ENCODE measurements at places on chromosomes 11 and 22.

DNA sequence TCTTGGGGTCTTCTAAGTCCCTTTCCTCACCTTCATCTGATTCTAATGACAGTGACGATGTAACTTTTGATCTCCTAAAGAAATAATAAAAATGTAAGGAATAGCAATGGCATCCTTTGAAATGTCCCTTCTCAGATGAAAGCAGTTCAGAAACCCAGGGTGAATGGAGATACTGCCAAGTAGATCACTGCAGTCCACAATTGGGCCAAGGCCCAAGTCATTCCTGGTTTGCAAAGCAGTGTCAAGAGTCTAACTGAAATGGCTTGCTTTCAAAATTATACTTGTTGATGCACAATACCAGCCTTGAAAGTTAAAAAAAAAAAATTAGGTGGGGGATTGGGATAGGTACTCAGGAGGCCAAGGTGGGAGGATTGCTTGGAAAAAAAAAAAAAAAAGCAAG lies 20.4 kb downstream of the ASCC2 start:
- DNase-seq = no peak

- no peak for DNase-seq
These were observed 2091.9 kb downstream of the LRRC4C start for GRCh38 chr11:39367534-39367933.

DNA sequence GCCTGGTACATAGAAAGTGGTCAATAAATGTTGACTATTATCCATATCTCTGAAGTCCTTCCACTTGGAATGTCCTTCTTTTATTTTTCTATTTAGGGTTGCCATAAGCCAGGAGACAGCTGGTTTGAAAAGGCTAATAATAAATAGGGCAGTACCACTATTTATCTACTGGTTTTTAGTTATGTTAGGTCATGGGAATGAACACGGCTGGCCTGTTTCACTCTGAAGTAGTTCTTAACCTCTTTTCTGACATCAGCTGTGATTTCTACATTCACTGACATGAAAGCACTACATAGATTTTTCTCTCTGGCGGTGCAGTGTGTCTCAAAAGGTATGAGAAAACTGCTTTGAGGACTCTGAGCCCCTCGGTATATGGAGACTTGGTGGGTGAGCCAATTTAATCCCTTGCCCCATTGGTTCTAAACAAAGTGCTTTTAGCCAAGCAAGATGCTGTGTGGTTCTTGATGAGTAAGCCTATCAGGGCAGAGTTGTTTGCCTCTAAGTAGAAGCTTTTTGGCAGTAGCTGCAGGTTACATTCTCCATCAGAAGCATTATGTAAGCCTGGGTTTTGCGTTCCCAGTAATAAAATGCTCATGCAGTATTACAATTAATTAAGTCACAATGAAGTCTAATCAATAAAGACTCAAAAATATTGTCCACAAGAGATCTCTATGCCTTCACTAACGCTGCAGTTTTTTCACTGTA lies 48.7 kb upstream of the APOA1 start:
- no peak for DNase-seq

GRCh38 chr22:30596886-30597285 lies 5.2 kb upstream of the PES1 start:
- no peak for DNase-seq

GRCh38 chr11:61966734-61967115 lies 709 bp downstream of the FTH1 start:
- DNase-seq = no peak

DNA sequence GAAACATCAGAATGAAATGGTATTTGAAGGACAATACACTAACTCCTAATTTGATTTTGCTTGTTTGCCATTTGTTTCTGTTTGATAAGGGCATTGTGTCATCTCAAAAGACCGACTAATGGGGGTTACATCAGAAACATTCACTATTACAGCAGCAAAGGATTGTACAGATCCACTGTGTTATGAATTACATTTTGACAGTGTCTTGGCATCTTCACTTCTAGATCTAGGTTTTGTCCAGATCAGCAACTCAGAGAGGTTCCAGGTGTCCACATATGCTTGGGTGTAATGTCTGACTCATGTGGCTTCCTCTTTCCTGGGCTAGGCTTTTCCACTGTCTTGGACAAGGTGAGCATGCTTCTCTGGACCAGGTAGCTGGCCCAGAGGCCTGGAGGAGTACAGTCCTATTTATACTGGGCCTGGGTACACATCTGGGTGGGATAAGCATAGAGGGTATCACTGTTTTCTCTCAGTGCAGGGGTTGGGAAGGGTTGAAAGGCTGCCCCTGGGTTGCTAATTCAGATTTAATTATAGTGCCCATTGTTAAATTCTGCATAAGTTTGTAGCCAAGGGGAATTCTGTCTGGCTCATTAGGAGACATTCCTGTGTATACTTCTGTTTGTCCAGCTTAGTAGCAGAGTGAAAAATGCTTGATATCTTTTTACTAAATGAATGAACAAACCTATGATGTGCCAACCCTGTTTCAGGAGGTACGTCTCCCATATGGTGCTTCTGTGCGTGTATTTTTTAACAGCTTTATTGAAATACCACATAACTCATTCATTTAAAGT lies 23.8 kb downstream of the DDI1 start:
- no peak for DNase-seq

- no peak for DNase-seq
These were observed 105.1 kb downstream of the HIPK3 start for GRCh38 chr11:33362051-33362910.

- DNase-seq = no peak
These were observed 20.8 kb upstream of the BRSK2 start for GRCh38 chr11:1368966-1369365.

GRCh38 chr11:129943036-129943435 lies 47.7 kb upstream of the NFRKB start:
- DNase-seq = no peak

DNA sequence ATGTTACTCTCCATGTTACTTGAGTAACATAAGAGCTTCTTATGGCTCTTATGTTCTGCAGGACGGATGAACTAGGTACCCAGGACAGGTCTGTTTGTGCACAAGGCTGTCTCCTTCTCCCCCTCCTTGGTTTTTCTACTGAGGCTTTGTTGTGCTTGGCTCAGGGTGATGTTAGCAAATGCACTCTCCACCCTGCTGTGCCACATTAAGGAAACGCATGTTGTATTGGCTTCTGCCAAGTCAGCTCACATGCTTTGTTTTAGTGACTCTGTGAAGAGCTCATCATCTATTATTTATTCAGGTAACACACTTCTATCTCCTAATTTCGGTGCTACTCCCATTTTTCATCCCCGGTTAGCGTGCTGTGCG lies 108.3 kb downstream of the PTPRJ start:
- DNase-seq = no peak

GRCh38 chr11:8638300-8638699 lies 44.2 kb downstream of the TRIM66 start:
- no peak for DNase-seq

DNA sequence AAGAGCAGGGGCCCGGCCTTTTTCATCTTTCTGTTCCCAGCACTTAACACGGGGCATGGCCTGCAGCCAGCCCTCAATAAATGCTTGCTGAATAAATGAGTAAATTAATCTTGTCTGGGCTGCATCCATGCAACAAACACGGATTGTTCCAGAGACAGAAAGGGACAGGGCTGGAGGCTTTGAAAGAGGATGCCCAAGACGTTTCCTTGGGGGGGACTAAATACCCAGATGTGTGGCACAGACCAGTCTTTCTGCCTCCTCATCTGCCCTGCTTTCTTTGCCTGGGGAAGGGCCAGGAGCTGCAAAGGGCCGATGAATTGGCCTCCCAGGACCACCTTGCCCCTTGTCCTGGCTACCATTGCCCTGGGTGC lies 40.4 kb downstream of the SHISAL1 start:
- DNase-seq = no peak

GRCh38 chr11:58788355-58789023 lies 56.0 kb downstream of the GLYATL2 start:
- no peak for DNase-seq

- no peak for DNase-seq
These were observed 306.1 kb downstream of the C11orf87 start for GRCh38 chr11:109728056-109728455.

DNA sequence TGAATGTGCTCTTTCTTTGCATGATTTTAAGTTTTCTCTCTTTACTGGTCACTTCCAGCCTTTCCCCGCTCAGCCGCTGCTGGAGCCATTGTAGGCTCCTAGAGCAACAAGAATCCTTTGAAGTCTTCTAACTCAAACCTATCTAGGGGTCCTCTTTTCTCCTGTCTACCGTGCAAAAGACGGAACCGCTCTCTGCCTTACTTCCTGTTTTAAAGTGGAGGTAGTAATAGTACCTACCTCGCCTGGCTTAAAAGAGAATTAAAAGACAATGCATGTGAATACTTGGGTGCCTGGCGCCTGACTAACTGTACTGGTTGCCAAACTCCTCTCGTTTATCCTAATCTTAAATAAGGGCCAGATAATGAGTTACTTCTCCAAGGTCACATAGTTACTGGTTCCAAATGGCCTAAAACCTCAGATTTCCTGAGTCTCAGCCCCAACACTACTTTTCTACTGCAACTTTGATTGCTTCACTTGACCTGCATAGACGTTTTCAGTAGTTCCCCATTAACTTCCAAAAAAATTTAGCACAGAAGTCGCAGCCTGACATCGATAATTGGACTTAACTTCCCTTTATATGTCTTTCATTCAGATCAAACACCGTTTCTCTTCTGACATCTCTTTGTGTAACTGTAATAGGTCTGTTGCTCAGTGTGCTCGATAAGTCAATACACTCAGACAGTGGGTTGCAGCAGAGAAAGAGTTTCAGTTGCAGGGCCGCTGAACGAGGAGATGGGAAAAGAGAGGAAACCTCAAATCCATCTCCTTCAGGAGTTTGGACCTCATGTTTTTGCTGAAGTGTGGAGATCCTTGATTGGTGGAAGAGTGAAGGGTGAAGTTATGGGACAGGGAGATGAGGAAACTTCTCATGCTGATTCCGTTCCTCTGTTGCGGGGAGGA lies 891 bp downstream of the SAMM50 start:
- no peak for DNase-seq

DNA sequence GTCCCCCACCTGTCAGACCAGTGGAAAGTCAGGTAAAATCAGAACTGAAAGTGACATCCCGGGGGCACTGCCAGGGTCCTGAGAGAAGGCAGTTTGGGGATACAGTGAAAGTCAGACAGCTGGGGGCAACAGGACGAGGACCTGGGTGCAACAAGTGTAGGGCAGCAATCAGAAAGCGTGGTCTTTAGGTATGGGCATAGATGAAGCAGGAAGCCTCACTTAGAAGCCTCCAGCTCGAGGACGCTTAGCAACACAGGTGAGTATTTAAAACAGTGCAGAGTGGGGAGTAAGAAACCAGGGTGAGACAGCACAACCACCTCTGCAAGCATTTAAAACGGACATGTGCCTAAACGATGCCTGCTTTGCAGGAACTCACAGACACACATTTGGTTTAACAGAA lies 64.6 kb upstream of the POU2AF1 start:
- DNase-seq = no peak

- no peak for DNase-seq
These were observed 104.7 kb downstream of the KCNQ1 start for GRCh38 chr11:2549491-2549875.

GRCh38 chr11:111941963-111942362 lies 4.8 kb downstream of the DIXDC1 start:
- no peak for DNase-seq

DNA sequence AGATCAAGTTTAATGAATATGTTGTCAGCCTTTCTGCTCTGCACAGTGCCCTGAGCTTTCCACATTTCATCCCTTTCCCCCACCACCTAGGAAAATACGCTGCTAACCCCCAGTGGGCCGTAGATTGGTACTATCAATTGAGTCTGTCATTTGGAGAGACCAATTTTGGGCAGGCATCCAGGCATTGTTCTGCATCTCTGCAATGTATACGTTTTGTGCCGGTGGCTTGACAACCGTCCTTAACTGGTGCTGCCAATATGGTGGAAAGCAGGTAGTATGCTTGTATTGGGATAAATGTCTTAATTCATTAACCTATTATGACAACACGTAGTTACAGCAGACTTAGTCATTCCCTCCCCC lies 1.3 kb downstream of the ELMOD1 start:
- DNase-seq = no peak

GRCh38 chr11:6566704-6567370 lies 36.6 kb downstream of the RRP8 start:
- DNase-seq = no peak

- DNase-seq = no peak
These were observed 29.9 kb downstream of the NADSYN1 start for GRCh38 chr11:71482746-71483364.

GRCh38 chr11:41398175-41398574 lies 61.3 kb downstream of the LRRC4C start:
- no peak for DNase-seq

GRCh38 chr11:118406599-118407166 lies 5.3 kb downstream of the ATP5MG start:
- no peak for DNase-seq

DNA sequence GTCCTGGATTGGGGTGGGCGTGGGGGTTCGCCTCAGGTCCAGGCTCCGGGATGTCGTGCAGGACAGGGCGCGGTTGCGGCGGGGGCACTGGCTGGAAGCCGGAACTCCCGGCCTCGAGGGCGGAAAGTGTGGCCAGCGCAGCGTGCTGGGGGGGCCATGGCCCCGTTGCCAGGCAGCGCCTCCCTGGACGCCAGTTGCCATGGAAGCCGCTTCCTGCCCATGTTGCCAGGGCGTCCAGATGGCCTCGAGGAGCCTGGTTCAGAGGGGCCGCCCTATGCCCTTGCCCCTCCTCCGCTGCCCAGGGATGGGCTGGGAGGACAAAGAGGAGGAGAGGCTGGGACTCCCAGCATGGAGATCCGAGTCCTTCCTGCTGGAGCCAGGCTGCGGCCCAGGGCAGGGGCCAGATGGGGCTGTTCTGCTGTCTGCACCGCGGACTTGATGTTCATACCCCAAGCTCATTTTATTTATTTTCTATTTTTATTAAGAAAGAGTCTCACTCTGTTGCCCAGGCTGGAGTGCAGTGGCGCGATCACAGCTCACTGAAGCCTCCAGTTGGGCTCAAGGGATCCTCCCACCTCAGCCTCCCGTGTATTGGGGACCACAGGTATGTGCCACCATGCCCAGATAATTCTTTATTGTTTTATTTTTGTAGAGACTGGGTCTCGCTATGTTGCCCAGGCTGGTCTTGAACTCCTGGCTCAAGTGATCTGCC lies 4.6 kb upstream of the CCDC188 start:
- DNase-seq = no peak

Measured in activated T-helper 1 cell treated with anti-CD3 and anti-CD28 coated beads, Interleukin-2, amount 50 U/mL, for 16 hours (primary cell).